MV-4-11 (cell line): ENCODE measurements at places on chromosomes 2 and 18.

GRCh38 chr2:151053661-151053990 is 208.0 kb downstream of the RBM43 start:
- DNase-seq: no peak

DNA sequence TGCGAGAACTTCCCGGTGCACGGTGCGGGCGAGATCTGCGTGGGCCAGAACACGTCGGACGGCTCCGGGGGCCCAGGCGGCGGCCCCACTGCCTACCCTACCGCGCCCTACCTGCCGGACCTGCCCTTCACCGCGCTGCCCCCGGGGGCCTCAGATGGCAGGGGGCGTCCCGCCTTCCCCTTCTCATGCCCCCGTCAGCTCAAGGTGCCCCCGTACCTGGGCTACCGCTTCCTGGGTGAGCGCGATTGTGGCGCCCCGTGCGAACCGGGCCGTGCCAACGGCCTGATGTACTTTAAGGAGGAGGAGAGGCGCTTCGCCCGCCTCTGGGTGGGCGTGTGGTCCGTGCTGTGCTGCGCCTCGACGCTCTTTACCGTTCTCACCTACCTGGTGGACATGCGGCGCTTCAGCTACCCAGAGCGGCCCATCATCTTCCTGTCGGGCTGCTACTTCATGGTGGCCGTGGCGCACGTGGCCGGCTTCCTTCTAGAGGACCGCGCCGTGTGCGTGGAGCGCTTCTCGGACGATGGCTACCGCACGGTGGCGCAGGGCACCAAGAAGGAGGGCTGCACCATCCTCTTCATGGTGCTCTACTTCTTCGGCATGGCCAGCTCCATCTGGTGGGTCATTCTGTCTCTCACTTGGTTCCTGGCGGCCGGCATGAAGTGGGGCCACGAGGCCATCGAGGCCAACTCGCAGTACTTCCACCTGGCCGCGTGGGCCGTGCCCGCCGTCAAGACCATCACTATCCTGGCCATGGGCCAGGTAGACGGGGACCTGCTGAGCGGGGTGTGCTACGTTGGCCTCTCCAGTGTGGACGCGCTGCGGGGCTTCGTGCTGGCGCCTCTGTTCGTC is 1.7 kb downstream of the FZD7 start:
- DNase-seq: no peak

- DNase-seq: no peak
Measured at GRCh38 chr2:153543635-153544071, 65.1 kb upstream of the RPRM start.

DNA sequence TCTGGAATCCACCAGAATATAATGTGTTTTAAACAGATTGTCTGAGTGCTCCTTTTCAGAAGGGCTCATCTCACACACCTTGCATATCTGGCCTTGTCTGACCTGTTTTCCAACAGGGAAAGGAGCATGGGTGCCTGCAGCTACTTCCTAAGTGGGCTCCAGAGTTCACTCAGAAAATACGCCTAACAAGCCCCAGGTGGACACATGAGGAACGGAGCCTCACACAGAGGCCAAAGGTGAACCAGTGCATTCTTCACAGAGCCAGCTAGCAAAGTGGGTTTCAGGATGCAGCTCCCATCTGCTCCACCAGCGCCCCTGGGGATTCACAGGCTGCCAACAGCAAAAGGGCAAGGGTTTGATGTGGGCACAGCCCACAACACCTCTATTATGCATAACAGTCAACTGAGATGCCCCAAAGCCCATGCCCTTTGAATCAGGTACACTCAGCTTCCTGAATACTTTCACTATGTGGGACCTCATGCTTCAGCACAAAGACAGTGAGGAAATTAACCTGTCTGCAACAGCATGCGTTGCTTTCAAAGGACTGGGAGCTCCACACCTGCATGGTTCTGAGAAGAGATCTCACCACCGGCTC is 86.6 kb downstream of the CCBE1 start:
- DNase-seq: no peak

GRCh38 chr18:55579501-55580270 is 8.3 kb downstream of the TCF4 start:
- DNase-seq: no peak
